ENCODE measurements at places on chromosomes 12 and 14.

DNA sequence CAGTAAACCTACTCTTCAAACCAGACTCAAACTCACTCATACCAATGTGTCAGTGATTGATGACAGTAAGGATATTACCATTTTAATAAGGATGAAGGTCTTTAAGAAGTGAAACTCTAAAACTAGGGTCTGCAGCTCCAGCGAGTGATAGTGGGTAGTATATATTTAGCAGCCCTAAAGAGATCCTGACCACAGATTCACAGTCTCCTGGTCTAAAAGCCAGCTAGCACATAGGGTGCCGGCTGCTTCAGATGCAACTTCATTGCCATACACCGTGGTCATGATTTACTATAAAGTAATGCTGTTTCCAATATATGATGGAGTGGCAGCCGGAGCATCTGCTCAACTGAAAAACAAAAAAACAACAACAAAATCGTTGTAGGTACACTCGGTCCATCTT lies 99.6 kb upstream of the MDM1 start:
- DNase-seq = no peak

DNA sequence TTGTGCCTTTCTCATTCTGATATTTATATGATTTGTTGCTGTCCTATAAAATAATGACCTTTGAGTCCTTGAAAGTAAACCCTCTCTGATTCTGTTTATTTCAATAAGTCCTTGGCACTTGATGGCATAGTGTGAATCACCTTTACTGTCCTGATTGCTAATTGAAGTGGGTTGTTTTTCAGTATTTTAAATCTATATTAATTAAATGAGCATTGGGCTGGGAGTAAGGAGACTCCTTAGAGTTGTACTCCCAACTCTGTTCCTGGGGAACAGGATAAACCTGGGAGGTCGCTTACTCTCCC lies 235.7 kb downstream of the EGLN3 start:
- DNase-seq = no peak

DNA sequence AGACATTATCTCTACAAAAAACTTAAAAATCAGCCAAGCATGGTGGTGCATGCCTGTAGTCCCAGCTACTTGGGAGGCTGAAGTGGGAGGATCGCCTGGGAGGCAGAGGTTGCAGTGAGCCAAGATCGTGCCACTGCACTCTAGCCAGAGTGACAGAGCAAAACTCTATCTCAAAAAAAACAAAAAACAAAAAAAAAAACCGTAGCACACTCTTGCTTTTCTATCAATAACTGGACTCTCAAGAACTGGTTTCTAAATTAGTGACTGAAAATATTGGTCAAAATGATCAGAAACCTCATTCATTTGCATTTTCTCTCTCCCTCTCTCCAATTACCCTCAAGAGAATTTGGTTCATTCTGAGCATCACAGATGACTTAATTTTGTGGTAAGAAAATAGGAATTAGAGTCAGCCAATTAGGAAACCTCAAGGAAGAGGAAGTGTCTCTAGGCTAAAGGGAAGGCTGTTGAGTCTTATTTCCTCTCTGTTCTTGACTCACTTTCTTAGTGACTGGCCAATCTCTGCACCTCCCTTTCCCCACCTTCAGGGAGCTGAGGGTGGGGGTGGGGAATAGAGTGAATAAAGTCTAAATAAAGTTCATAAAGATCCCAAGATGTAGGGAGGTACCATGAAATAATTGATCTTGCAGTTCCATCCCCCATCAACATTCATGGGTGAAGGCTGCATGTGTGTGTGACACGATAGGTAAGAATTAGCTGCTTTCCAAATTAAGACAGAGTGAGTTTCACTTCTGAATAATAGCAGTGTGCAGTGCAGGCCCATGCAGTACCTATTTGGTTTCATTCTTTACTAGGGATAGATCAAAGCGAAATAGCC lies 6.8 kb upstream of the PSMA6 start:
- no peak for DNase-seq

DNA sequence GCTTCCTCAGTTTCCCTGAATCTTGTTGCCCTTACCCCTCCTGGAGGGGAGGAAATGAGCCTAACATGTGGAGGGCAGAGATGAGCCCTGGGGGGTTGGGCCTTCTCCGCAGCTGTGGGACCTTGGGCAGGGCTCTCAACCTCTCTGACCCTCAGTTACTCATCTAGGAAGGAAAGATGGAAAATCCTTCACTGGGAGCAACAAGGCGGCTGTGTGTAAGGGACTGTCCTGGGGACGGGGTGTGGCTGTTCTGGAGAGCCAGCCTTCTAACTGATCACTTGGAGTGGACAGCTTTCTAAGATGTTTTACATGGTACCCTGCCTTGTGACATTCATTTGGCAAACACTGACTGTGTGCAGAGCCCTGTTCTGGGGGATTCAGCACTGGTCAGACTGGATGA lies 14.7 kb downstream of the BEGAIN start:
- DNase-seq = no peak

DNA sequence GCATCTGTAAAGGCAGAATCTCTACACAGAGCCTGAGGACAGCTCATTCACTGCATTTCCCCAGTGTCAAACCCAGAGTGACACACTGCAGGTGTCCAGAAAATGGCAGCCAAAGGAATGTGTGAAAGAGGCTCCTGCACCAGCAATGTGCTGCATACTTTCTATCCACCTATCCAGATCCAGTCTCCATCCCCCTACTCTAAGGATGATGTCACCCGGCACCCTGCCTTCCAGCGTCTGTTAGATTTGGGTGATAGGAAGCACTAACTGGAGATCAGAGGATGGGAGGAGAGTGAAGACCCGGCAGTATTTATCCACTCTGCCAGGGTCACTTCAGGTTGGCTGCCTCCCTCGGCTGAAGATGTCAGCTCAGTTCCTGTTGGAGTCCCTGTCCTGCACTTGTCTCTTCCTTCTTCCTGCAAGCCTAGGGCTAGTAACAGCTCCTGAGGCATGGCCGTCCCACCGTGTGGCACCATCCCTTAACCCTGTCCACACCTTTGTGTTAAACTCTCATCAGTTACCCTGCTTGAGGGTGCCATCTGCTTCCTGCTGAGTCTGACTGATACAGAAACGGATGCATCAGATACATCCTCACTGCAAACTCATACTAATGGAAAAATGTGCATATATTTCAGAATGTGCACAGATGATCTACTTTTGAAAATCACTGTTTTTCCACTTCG lies 13.0 kb upstream of the GPR68 start:
- no peak for DNase-seq

DNA sequence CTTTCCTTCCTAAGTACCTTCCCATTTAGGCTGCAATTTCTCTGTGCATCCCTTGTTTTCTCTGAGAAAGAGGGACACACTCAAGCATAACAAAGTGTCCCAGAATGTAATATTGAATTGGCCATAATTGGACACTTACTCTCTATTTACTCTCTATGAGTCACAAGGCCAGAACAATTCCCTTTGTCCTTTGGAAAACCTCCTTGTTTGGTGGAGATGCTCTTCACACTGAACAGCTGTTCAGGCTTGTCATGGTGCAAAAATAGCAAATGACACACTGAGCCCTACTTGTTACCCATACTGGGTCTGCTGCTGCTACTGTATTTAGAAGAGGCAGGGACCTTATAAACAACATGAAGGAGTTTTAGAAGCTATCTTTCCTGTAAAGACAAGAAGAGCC lies 1590.5 kb upstream of the TMEM132C start:
- DNase-seq = no peak

DNA sequence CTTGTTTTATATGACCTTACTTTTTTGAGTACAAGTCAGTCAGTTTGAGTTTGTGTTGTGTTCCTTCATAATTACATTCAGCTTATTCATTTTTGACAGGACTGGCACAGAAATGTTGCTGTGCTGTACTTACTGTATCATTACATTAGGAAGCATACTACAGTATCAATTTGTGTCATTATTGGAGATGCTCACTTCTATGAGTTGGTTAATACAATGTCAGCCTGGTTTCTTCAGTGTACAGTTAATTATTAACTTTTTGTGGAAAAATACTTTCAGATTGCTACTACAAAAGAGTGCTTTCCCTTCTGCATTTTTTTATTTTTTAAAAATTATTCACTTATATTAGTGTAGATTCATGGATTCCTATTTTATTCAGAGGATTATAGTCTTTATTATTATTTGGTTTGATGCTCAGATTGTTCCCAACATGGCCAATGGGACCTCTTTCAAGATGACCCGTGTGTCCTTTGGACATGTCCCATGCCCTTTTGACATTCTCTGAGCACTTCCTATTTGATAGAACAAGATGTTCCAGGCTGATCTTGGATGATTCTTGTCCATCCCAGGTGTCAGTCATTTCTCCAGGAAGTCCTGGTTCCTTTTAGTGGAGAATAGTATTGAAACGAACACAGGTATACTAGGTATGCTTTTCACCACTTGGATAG lies 66.6 kb downstream of the MON2 start:
- DNase-seq = no peak

DNA sequence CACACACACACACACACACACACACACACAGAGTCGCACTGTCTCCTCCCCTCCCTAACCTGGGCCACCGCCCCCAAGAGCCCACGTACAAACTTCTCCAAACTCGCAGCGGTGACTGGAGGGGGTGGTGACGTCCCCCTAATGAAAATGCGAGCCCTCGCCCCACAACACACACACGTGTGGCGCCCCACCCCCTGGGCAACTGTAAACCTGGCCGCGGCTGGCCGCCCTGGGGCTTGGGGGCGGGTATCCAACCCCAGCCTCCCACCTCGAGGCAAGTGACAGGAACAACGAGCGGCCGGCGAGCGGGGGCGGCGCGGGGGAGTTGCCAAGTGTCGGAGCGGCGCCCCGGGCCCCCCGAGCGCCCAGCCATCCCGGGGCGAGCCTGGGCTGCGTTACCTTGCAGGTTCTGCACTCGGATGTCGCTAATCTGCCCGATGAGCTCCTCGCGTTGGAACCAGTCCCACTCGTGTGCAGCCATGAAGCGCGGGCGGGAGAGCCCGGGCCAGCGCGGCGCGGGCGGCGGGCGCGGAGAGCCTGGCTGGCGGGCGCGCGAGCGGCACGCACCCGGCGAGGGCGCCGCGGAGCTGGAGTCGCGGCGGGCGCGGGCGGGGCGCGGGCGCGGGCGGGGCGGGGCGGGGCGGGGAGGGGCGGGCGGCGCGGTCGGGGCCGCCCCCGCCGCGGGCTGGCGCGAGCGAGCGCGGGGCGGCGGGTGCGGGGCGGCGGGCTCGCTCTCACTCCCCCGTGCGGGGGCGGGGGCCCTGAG lies at the start of gene CLMN:
CLMN (minus strand) TSS at position 597 of the 766 bp plus-strand sequence; CDS start at position 481, 116 bp downstream.
- DNase-seq = no peak

GRCh38 chr14:96079066-96079465 lies 39.9 kb downstream of the C14orf132 start:
- DNase-seq = no peak

DNA sequence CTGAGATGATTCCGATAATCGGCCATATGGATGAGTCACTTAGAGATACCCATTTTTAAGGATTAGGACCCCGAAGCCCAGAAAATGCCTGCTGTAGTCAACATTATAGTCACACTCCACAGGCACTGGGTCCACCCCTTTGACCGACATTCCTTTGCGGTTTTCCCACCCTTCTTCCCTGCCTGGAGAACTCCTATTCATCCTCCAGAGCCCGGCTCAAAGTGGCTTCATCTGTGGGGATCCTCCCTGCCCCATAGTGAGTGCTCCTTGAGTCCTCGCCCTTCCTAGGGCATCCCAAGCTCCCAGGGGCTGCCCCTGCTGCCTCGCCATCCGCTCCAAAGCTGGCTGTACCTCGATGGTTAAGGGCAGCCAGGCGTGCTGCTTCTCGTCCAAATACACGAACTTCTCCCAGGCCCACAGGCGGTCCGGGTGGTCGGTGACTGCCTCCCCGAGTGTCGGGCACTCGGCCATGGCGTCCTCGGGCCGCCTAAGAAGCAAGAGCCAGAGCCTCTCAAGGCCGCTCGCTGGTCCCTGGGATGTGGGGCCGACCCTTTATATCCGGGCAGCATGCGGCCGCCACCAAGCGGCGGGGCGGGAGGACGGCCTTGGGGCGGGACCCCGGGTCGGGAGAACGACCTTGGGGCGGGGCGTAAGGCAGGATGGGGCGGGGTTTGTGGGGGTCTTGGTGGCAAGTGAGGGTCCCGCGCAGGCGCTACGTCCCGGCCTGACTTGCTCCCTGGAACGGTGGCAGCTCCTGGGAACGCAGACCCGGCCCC lies at the start of gene TCL1A:
TCL1A (minus strand) TSS at position 530 of the 776 bp plus-strand sequence; CDS start at position 471, 59 bp downstream.
- no peak for DNase-seq

GRCh38 chr12:49524660-49525324 lies 14.0 kb upstream of the KCNH3 start:
- no peak for DNase-seq

- DNase-seq = no peak
Observed at GRCh38 chr12:105222726-105223351, 13.1 kb downstream of the APPL2 start.

DNA sequence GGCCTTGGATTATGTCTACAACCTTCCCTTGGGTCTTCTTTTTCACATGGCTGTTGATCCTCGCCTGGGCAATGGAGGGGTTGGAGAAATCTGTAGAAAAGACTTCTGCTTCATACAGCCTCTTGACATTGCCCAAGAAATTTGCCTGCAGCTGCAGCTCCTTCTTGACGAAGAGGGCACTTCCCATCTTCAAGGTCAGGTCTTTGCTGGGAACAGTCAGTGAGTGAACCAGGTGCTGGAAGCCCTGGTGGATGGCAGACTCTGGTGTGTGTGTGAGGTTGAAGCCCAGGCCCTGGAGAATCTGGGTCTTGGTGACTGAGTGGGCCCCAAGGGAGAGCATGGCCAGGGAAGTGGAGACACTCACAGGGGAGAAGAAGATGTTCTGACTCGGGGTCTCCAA lies 6.7 kb downstream of the SERPINA9 start:
- no peak for DNase-seq

DNA sequence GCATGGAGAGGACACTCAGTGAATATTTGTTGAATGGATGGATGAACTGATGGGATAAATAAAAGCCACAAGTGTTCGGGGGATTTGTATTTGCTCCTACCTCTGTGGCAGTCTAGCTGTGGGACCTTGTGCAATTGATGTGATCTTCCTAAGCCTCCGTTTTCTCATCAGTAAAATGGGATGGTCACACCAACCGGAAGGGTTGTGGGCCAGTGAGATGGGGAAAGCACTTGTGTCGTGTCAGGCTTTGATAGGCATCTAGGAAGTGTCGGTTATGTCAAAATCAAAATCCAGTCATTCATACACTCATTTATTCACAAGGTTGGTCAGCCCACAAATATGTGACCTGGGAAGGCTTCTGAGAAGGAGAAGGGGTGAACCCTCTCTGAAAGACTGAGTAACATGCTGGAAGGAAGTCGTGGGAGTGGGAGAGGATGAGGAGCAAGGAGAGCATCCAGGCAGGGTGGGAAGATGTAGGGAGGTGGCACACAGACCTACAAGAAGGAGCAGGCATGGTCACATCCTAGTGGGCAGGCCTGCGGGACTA lies 7.8 kb upstream of the SERPINA9 start:
- no peak for DNase-seq

- no peak for DNase-seq
Observed at GRCh38 chr12:52799505-52800211, 3.7 kb upstream of the KRT3 start.

DNA sequence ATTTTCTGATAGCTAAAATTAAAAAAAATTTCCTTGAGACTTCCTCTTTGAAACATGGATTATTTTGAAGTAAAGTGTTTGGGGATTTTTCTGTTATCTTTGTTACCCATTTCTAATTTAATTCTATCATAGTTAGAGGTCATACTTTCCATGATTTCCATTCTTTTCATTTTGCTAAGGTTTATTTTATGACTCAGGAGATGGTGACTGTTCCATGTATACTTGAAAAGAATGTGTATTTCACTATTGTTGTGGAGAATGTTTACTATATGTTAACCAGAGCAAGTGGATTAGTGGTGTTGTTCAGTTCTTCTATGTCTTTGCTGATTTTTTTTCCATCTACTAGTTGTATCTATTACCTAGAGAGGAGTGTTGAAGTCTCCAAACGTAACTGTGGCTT lies 250.5 kb upstream of the PELI2 start:
- no peak for DNase-seq
